HT1080 (cell line): ENCODE measurements at places on chromosomes 16 and 17. TPM values are rescaled to one million over a fixed set of nuclear protein-coding genes. Genes with fewer than 3 reads are reported as not detected.

- no peak for DNase-seq
These were observed 4.3 kb upstream of the RHBDL3 start for GRCh38 chr17:32261417-32261736.

DNA sequence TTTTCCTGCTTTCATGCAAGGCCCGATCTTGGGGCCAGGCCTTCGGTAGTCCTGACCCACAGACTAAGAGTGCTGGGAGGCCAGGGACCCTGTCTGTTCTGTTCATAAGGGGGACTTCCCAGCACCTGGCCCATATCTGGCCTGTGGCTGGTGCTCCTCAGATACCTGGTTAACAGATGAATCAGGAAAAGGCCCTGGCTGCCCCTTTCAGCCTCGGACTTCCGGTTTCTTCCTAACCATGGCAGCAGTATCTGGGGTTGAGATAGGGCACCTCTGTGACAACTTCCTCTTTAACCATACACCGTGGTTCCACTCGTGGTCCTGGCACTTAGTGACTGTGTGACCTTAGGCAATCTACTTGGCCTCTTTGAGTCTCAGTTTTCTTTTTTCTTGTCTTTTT lies 18.4 kb downstream of the PLCG2 start:
- no peak for DNase-seq

DNA sequence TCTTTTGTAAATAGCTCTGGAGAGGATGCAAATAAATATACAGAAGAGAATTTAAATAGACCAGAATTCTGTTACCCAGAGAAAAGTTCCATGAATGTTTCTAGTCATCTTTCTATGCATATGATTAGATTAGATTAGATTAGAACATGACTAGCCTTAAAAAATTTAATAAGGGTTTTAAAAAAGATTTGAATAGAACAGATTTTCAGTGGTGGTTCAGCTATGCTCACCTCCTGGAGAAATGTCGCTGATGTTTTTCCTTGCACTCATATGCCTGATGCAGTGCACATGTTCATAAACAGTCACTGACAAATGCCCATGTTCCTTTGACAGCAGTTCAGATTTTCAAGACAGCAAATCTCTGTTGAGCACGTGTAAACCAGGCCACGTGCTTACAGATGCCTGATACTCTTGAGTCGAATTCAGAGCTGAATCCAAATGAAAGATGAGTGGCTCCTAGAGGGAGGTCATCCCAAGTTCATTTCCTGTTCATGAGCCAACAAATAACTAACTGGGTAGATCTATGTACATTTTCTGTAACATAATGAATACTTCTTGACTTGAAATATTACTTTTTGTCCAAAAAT lies 19.9 kb upstream of the RAB11FIP4 start:
- peak; percentile 56 for DNase-seq

DNA sequence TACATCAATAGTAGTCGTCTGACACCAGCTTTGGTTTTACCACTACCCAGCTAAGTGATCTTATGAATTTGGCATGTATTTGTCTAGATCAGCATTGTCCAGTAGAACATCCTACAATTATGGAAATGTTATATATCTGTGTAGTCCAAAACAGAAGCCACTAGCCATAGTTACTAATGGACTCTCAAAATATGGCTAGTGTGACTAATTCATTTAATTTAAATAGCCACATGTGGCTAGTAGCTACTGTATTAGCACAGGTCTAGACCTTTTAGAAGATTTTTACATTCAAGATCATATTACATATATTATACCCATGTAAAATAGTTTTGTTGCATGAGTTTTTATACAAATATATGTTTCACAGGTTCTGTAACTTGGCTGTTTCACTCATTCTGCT lies 27.0 kb upstream of the NFAT5 start:
- DNase-seq = no peak

DNA sequence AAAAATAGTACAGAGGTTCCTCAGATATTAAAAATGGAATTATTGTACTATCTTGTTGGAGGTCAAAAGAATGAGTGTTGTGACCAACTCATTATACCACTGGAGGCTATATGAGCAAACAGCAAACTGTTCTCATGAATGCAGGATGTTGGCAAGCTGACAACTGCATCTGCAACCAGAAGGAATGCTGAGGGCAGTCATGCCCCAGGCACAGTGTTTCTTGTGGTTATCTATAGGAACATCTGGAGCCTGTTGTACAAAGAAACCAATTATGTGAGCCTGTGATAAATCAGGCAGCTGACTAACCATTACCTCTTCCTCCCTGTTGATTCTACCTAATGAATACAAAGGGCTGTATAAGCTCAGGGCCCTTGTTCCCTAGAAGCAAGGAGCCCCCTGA lies 2057.1 kb downstream of the TP53TG3F start:
- peak; percentile 87 for DNase-seq

DNA sequence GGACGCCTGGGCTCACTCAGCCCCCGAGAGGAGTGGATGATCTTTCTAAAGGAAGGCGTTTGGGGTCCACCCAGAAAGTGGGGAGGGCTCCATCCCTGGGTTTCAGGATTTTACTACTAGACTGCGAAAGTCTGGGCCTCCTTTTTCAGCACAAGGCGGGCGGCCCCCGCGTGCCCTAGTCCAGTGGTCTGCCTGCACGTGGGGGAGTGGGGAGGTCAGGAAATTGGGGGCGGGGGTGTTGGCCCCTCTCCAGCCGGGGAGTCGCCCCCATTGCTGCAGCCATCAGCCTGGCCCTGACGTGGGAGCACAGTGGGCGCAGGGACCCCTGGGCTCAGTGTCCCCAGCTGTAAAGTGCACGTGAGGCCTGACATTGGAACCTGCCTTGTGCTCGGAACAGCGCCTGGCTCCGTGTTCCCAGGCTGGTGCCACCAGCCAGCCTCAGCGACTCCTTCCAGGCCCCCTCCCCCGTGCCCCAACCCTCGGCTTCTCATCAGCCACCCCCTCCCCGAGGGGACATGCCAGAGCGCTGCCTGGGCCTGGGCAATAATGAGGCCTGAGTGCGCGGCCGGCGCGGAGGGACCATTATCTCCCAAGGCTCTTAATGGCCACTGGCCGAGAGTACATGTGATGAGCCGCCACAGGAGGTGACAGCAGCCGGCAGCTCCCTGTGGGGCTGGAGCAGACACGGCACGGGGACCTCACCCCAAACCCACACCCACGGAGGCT lies 2.4 kb upstream of the C1QTNF8 start:
- DNase-seq = no peak

The C16orf86 gene
- total RNA-seq = 0.27 and 2.5 TPM in 2 replicates
